ENCODE measurements at places on chromosomes 2 and 18. TPM values are rescaled to one million over a fixed set of nuclear protein-coding genes. Genes with fewer than 3 reads are reported as not detected.

Gene SNED1
- 40.9 TPM for total RNA-seq

GRCh38 chr2:189613077-189613636 is 32.6 kb upstream of the SLC40A1 start:
- DNase-seq = peak; percentile 39

GRCh38 chr2:214503568-214503967 is 92.7 kb downstream of the VWC2L start:
- DNase-seq = no peak

DNA sequence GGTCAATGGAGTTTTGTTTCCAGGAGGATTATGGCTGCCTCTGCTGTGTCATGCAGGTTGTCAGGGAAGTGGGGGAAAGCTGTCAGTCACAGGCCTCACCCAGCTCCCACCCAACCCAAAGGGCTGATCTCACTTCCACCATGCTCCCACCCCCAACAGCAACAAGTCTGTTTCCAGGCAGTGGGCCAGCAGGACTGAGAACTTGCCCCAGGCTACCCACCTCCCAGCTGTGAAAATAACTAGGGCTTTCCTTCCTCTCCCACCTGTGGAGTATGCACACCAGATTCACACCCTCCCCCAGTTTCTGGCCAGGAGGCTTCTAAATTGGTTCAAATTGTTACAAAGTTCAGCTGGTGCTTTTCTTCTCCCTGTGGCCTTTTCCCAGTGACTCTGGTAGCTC is 95.6 kb upstream of the ACVR1 start:
- no peak for DNase-seq

- DNase-seq = no peak
Observed at GRCh38 chr18:63186520-63187222, 132.9 kb downstream of the BCL2 start.
